Activated CD4-positive, alpha-beta T cell treated with anti-CD3 and anti-CD28 coated beads, Interleukin-2, amount 50 U/mL, for 4 hours (primary cell): ENCODE measurements at places on chromosomes 3 and 15.

DNA sequence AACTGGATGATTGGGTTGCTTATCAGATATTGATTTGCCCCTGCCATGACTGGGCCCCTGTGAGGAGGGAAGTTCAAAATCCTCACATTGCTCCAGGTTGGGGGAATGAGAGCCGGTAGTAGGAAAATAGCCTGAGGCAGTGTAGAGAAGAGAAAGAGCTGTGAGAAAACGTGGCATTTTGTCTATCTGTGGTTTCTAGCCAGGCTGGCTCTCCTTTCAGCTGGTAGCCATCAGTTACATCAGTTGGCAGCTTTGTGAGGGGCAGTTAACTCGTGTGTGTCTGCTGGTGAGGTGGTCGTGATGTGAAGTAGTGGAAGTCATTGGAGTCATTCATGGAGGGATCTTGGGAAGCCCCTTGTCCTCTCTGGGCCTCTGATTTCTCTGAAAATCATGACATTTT lies 5.2 kb downstream of the ESYT3 start:
- no peak for DNase-seq

GRCh38 chr15:58999694-59000093 lies 12.2 kb downstream of the RNF111 start:
- DNase-seq = no peak

- DNase-seq = no peak
These were observed 718.0 kb downstream of the TBL1XR1 start for GRCh38 chr3:176479248-176479647.

DNA sequence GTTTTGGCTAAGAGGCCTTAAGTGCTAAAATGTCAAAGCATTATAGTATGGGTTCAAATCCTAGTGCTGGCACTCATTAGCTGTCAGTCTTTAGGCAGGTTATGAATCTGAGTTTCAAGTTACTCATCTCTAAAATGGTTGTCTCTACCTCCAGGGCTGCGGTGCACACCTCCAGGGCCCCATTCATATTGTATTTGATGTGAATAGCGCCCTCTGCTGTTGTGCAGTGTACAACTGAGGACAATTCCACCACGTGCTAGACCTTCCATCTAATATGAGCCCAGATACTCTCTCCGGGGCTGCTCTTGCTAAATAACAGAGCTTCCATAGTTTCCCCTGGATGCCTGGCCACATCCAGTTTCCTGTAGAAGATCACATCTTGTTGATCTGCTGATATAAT lies 54.3 kb downstream of the OXNAD1 start:
- DNase-seq = peak; percentile 84

DNA sequence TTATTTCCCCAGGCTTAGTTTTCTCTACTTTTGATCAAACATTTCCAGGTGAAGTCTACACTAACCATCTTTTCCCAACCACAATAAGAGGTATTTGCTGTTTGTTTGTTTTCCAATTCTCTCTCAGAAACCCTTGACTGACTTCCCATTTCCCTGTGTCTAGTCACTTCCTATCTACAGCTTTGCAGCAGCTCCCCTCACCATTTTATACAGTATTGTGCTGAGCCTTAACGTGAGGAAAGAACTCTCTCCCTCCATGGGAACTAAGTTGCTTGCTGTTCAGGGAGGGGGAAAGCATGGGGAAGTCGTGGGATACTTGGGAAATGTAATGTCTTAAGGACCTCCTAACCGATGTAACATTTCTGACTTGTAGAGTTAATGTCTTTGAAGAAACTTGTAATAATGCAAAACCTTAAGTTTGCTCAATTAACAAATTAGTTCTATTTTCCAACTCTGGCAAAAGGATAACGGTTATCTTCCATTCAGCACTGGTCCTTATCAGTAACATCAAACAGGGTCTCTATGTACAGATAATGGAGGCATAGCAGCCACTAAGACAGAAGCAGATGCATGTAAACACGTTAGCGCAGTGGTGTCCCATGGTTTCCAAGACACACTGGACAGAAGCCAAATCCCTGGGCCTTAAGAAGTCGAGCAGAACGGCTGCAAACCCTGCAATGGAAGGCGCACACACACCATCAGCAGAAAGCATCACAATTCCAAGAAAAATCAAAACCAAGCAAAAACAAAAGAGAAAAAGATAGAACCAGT lies 39.7 kb downstream of the NPTN start:
- no peak for DNase-seq

DNA sequence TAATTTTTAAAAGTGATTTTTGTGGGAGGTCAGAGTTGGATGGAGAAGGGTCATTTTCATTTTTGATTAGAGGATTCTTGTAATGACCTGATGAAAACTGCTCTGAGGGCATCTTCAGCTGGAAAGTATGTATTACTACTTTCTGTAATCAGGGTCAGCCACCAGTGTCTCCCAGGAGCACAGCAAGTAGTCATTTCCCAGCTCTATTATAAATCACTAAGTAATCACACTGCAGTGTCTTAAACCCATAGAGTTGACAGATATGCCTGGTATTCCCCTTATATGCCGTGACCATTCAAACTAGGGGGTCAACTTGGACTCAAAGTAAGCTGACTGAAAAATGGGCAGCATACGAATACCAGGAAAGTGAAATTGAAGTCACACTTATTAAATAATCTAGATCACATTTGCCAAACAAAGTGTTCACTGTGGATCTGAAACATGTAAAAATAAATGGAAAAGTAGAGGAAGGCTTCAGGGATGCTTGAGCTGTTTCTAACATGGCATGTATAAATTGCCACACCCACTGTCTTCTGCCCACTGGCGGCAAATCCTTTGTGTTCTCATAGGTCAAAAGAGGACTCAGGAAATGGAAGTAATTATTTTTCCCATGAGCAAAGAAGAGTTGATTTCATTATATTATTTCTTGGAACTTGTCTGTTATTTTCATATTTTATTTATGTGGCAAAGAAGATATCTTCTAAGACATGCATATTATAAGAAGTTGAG lies 105.7 kb downstream of the MBNL1 start:
- DNase-seq = no peak

DNA sequence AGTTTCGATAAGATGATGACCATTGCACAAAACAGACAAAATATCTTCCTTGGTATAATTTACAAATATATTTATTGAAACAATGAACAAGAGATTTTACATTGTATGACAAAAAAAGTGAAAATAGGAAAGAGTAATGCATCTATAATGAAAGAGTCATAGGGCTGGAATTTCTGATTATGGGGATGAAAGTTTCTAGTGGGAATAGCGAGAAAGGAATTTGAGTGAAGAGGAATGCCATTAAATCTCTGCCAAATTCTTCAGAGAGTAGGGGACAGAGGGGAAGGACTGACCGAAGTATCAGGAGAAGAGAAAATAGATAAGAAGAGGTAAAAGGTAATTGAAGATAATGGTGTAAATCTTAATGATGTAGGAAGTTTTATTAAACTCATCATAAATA lies 125.4 kb downstream of the VGLL3 start:
- DNase-seq = no peak

- no peak for DNase-seq
These were observed 106.5 kb downstream of the TPRA1 start for GRCh38 chr3:127483902-127484591.

DNA sequence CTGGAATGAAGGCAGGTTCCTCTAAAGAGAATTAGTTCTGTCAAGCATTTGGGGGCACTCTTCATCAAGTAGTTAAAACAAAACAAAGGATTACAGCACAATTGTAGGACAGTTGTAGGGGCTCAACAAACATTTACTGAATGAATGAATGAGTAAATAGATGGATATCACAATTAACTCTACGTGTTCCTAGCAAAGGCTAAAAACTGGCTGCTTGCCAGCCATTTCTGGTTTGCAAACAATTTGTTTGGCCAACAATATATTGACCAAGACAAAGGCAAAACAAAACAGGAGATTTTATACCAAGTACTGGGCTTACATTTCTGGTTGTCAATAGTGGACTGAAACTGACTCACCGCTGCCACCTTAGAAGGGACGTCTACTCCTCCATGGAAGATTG lies 116.8 kb downstream of the ZNF280D start:
- no peak for DNase-seq

- no peak for DNase-seq
These were observed 271.4 kb upstream of the RARB start for GRCh38 chr3:25156626-25157025.

DNA sequence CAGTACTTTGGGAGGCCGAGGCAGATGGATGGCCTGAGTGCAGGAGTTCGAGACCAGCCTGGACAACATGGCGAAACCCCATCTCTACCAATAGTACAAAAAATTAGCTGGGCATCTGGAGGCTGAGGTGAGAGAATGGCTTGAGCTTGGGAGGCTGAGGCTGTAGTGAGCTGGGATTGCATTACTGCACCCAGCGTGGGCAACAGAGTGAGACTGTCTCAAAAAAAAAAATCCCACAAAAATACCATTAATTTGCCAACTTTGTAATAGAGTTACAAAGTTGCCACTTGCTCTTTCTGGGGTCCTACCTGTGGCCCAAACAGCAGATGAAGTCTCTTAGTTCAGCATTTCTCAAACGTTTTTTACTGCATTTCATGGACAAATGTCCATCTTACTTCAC lies 6.0 kb upstream of the TFRC start:
- no peak for DNase-seq

GRCh38 chr3:108053483-108053882 lies 37.3 kb downstream of the CD47 start:
- DNase-seq = no peak

DNA sequence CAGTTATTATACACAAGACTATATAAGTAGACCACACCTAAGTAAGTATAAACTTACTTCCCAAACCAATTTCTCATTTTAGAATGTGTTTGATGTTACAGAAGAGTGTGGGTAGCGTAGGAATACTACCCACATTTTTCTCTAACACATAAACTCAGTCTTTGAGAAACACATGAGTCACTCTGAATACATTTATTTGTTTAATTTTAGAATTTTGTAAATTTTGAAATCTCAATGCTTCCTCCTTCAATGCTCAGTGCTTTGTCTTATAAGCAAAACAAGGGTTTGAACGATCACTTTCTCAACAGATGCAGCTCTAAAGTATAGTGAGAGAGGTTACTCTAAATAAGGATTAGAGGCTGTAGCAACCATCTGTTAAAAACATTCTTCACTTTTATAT lies 700.8 kb downstream of the SI start:
- no peak for DNase-seq

- no peak for DNase-seq
These were observed 191.3 kb downstream of the XXYLT1 start for GRCh38 chr3:195079636-195080035.
